ENCODE measurements at places on chromosomes 16 and 17.

- no peak for DNase-seq
Observed at GRCh38 chr16:53626161-53626560, 77.5 kb downstream of the RPGRIP1L start.

DNA sequence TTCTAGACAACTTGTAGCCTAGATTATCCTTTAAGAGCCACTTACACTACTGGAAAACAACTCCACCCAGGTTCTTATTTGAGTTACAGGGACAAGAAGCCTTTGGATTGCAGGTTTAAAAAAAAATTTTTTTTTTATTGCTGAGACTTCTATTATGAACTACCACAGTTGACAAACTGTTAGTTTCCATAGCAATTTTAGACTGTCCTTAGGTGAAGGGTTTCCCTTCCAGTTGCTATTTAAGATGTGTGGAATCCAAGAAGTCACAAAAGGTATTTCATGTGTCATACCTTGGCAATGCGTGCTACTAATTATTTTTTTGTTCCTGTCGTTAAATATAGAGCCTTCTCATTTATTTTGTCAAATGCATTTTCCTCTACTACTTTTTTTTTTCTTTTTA is 253.2 kb downstream of the PRKCA start:
- DNase-seq: no peak

GRCh38 chr17:45374501-45374900 is 57.7 kb upstream of the MAP3K14 start:
- no peak for DNase-seq

DNA sequence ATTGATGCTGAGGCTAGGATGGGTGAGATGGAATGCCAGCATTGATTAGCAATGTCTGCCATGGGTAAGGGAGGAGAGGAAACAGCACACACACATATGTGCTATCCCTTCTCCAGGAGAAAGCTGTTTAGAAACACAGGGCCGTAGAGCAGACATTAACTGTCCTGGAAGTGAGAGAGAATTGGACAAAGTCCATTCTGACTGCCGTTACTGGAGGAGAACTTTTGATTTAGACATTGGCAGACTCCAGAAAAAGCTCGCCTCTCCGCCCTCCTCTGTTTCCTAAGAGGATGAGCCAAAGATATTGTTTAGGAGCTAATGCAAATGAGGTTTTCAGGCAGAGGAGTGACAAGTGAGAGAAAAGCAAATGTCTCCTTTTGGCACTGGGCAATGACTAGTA is 237.0 kb downstream of the HAPSTR1 start:
- DNase-seq: no peak

GRCh38 chr16:28010671-28011070 is 52.8 kb downstream of the GSG1L start:
- peak; percentile 19 for DNase-seq

DNA sequence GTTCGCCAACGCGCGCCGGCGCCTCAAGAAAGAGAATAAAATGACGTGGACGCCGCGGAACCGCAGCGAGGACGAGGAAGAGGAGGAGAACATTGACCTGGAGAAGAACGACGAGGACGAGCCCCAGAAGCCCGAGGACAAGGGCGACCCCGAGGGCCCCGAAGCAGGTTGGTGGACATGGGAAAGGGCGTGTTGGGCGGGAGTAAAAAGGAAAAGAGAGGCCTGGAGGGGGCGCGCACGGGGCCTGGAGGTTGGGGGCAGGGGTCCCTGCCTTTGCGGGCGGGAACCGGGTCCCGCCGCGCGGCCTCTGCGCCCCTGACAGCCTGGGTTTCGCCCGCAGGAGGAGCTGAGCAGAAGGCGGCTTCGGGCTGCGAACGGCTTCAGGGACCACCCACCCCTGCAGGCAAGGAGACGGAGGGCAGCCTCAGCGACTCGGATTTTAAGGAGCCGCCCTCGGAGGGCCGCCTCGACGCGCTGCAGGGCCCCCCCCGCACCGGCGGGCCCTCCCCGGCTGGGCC is 2.1 kb downstream of the IRX5 start:
- DNase-seq: no peak

DNA sequence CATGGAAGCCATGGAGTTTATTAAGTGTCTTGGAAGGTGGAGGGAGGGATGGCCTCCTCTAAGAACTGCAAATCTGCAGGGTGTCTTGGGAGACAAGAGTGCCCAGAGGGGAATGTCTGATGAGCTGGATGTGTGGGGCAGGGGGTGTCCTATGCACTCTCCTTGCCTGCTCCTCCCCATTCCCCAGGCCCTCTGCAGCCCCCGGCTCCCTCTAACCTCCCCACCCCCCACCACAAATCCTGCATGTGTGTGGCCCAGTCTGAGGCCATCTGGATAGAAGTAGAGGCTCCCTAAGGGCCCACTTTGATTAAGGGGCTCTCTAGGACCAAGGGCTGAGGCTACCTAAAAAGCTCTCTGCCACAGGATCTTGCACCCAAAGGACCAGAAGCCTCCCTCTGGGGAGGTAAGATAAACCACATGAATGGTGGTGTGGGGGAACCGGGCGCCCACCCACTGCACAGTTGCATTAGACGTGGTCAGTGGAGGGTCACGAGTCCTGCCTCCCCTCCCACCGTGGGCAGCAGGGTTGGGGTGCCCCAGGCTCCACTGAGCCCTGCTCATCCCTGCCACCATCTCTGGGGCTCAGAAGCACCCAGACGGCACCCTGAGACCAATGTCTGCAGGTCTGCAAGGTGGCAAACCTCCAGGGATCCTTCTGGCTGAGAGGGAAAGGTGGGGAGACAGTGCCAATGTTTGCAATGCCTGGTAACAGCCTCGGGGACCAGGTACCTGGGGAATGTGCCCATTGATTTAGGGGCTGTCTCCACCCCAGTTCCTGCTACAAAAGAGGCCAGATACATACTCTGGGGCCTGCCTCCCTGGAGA is 618 bp downstream of the AANAT start:
- no peak for DNase-seq

- DNase-seq: no peak
Observed at GRCh38 chr17:8144401-8145231, 7.6 kb downstream of the PER1 start.

DNA sequence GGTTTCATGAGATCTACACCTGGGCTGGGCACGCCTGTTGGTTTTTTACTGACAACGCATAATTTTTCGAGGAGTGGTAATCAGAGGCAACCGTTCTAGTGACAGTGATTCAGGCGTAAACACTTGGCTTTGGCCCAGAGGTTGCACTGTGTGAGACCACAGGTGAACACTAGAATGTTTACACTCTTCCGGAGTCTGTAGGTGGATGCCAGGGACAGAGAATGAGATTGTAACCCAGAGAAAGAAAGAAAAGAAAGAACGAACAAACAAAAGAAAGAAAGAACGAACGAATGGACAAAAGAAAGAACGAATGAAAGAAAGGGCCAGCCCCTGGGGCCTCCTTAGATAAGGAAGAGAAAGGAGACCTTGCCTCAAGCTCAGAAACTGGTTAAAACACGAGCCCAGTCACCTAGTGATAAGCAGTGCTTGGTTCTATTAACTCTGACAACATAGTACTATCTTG is 113.2 kb downstream of the PRKCB start:
- no peak for DNase-seq

- no peak for DNase-seq
Observed at GRCh38 chr16:56980792-56981724, 8.3 kb upstream of the NLRC5 start.

GRCh38 chr16:73483076-73483791 is 435.3 kb upstream of the ZFHX3 start:
- no peak for DNase-seq

DNA sequence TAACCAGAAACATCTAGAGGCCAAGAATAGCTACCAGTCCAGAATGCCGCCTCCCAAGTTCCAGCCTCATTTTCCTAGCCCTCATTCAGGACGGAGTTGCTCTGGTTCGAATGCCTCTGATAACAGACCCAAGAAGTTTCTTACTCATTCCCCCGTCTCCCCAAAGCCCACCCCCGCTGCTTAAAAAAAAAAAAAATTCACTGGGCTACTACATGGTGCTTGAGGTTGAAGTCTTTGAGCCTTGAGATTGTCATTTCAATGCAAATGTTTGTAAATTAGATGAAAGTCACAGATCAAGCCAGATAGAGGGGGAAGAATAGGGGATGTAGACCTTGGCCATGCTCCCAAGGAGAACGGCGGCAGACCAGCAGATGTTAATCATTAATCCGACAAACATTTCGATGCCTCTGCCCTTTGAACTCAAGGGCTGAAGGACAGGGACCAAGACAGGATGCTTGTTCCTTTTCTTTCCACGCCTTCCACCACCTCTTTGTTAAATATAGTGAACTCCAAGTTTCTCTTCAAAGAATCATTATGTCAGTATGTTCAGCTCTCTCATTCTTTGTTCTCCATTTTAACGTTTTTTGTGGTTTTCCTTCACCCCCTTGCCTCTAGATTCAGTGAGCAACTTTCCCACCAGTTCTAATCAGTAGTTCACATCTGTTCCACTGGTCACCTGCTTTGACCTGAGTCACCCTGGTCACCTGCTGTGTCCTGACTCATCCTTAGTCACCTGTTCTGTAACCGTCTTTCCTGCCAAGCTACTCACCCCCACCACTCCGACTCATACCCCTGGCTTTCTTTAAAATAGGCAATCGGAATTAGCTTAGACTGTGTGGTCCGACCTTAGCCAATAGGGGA is 190.3 kb downstream of the CPPED1 start:
- DNase-seq: no peak

- no peak for DNase-seq
Observed at GRCh38 chr17:44754276-44754675, 4.5 kb upstream of the ADAM11 start.

DNA sequence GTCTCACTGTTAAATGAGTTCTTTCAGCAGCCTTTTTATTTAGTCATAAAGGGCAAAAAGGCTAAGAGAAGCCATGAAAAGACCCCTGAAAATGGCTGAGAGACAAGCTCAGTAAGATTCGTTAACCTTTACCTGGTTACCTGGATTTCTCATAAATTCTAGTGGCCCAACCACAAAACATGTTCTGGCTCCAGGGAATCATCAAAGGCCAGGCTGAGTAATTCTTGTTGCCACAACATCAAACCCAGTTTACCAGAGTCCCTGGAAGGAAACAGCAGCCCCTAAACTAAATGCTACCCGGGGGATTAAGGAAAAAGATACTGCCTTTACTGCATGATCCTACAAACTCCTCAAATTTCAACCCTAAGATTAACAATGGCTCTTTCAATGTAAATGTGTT is 15.8 kb downstream of the CYTH1 start:
- no peak for DNase-seq

DNA sequence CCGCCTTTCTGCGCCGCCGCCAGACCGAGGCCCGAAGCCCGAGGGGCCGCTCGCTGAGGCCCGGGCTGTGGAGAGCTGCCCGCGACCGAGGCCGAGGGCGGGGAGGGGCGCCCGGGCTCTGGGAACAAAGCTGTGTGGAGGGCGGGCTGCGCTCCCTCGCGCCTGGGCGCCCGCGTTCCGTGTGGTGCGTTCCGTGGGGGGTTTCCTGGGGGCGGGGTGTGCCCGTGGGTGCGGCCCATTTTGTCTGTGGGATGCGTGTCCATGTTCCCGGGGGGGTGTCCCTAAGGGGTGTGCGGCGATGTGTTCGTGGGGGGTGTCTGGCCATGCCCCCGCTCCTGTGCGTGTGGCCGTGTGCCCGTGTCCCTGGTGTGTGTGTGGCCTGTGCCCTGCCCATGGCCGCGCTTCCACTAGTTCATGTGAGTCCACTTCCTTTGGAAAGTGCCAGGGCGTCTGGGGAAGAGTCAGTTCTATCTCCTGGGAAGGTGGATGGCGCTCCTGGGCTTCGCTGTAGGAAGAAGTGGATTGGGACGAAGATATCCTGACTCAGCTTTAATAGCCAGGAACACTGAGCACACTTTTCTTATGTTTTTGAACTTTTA is 520 bp downstream of the JPT2 start:
- peak; percentile 64 for DNase-seq

DNA sequence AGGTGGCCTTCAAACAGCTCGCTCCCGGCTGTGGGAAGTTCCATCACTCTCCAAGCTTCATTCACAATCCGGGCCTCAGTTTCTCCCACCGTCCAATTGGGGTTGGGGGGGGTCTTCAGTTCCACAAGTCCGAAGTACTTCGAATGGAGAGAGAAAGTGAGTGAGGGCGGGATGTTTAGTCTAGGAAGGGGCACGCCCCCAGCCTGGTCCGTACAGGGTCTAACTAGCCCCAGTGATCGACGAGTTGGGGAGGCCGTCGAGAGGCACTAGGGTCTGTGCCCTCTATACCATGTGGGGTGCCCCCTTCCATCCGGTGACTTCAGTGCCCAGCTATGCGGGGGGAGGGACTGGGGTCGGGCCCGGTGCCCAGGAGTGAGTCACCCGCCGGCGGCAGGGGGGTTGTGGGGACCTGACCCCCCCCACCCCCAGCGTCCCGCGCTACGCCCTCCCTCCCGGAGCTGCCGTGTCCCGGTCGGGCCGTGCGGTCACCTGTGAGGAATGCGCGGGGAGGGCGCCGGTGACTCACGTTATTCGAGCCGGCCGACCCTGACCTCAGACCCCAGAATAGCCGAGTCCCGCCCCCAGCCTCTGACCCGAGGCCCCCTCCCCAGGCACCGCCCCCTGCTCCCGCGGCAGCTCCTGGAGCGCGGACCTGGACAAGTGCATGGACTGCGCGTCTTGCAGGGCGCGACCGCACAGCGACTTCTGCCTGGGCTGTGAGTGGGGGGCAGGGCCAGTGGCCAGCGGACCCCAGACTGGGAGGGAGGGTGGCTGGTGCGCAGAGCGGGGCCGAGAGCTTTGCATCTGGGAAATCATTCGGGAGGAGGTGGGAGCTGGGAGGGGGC is 658 bp downstream of the TNFRSF12A start:
- DNase-seq: peak; percentile 88

DNA sequence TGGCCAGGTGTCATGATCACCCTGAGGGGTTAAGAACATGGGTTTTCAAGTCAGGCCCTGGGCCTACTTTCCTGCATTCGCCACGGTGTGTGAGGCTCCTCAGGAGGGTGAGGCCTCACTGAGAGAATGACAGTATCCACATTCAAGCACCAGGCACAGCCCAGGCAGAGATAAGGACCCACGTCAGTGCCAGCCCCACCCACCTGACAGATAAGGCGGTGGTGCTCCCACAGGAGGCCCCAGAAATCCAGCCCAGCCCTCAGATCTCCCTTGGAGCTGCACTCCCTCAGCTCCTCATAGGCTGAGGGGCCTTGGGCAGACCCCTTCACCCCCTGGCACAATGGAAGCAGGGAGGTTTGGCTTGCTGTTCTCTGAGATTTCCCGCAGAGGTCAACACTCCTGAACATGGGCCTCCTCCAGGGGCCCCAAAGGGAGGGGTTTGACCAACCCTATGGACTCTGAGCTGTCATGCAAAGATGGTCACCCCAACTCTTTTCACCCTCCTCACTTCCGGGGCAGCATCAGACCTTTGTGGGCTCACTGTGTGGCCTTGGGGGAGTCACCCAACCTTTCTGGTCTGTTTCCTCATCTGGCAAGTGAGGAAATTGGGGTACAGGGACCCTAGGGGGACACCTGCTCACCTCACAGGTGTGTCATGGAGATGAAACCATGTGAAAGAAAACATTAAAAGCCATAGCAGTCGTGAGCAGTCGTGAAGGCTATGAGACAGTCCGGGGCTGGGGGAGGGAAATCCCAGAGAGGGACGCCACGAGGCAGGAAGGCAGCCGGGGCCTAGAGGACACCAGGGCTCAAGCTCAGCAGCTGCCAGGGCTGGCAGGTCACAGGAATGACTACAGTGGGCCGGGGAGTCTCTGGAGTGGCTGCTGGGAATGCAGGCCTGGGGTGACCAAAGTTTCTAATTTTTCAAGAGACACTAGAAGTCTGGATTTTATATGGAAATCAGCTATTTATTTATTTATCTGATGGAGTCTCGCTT is 15.4 kb downstream of the PLLP start:
- DNase-seq: no peak
